NCI-H1930 (cell line): ENCODE measurements at places on chromosomes 6 and 20.

- DNase-seq, result no peak
Observed at GRCh38 chr6:170270984-170271593, 19.8 kb downstream of the DLL1 start.

- no peak for DNase-seq
Observed at GRCh38 chr20:1280195-1281102, 14.4 kb downstream of the SNPH start.

DNA sequence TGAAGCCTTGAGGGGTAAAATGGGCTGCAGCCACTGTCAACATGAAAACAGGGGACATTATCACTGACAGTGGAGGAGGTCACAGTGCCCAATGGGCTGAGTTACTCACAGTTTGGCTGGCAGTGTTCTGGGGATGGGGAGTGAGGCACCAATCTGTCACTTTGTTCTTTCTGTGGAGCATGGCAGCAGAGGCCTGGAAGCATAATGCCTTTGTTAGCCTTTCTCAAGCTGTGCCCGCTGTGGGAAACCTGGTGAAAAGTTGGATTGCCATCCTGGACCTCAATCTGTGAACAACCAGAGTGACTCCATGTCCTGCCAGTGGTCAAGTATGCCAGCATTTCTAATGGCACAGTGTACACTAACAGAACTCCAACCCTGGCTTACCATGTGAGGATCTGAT, 143.6 kb downstream of the OR2B2 start:
- DNase-seq, result no peak

- DNase-seq, result no peak
Observed at GRCh38 chr6:32397252-32397920, 9.6 kb downstream of the BTNL2 start.

DNA sequence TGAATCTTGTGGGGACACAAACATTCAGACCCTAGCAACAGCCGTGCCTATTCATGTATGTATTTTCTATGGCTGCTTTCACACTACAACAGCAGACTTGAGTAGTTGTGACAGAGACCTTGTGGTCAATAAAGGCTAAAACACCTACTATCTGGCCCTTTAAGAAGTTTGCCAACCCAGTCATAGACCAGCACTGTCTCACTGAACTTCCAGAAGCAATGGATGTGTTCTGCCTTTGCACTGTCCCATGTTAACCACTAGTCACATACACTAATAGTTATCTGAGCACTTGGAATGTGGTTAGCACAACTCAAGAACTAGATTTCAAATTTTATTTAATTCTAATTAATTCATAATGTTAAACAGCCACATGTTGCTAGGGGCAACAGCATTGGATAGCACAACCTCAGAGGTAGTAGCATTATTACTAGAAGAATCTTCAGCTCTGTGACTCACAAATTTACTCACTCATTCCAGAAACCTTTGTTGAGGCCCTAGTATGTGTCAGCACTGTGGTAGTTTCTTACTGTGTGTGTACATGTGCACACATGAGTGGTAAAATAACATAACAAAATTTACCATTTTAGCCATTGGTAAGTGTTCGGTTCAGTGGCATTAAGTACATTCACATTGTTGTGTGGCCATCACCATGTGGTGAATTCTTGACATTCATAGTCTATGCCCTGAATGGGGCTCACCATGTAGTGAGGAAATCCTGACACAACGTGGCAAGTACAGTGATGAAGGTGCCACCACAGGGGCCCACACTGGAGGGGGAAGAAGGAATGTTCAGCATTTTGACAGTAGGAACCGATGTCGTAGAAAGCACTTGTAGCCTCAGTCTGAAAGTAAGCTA, 107.3 kb downstream of the CEP57L1 start:
- DNase-seq, result no peak

- DNase-seq, result no peak
Observed at GRCh38 chr6:130376936-130377335, 11.1 kb downstream of the TMEM200A start.

- no peak for DNase-seq
Observed at GRCh38 chr6:51913265-51913664, 174.1 kb downstream of the PKHD1 start.

- DNase-seq, result no peak
Observed at GRCh38 chr6:109102762-109103161, 7.5 kb downstream of the CEP57L1 start.

DNA sequence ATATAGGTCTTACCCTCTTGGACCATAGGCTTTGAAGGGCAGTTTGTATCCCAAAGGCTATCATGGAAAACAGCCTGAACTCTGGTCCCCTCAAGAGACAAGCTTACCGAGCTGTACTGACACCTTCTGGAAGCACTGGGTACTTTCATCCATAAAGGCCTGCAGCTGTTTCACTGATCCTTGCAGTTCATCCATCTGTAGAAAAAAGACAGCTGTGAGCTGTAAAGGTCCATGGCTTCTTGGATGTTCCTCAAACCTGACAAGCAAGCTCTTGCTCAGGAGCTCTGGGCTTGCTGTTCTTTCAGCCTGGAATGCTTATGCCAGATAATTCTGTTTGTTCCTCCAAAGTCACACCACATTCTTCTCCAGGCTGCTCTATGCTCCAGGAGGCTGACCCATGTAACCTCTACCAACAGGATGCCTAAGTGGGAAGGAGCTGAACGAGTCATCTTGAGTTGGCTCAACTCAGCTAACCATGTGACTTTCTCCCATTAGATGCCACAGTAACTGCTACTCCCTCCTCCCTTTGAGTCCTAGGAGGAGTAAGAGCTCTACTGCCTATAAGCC, 8.8 kb upstream of the NDRG3 start:
- peak; percentile 42 for DNase-seq
